ENCODE measurements at places on chromosomes 1 and 21. TPM values are rescaled to one million over a fixed set of nuclear protein-coding genes. Genes with fewer than 3 reads are reported as not detected.

DNA sequence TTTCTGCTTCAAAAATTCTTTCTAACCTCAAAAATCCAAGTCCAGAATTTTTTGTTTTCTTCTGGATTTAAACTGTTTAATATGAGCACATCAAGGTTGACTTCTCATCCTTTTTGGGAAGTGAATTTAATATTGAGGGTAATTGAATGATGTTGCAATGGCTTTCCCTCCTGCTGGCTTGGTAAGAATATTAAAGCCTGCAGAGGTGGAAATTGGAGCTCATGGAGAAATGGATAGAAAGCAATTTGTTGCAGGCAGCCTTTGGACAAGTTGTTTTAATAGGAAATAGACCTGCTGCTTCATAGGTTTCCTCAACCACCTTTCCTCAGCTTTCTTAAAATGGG is 124.7 kb downstream of the SYT2 start:
- no peak for DNase-seq
- H3K27me3 ChIP-seq, result no peaks in the 10 kb centered on the region
- H3K4me1 ChIP-seq, result peaks cover 31% of the 10 kb centered on the region
- H3K27ac ChIP-seq, result no peak overlapping the region
- H3K36me3 ChIP-seq, result peaks cover 17% of the 10 kb centered on the region
- no peak overlapping the region for H3K4me3 ChIP-seq

DNA sequence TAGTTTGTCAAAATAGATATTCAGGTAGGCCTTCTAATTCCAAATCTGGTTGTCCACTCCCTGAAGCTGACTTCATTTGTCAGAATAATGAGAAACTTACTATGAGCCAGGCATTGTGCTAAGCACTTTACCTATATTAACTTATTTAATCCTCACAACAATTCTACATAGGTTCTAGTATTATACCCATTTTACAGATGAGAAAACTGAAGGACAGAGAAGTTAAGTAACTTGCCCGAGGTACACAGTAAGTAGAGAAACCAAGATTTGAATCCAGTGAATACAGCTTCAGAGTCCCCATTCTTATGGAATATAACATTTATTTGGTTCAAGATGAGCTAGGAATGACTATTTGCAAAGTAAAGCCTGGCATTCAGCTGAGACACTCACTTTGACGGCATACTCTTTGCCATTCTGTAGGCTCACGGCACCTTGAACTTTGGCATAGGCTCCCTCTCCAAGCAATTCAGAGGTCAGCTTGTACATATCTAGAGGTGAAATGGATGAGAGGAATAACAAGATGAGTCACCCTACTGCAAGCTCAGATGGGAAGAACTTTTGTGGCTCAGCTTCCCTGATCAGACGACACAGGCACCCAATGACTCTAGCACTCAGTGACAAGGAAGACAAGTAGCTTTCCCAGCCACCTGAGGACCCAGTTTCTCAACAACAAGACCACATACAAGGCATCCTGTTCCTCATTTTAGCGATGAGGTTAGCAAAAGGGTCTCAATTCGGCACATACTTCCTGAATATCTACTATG is 23.7 kb downstream of the MKNK1 start:
- peaks cover 14% of the 10 kb centered on the region for H3K4me1 ChIP-seq
- H3K36me3 ChIP-seq, result peaks cover 21% of the 10 kb centered on the region
- no peak overlapping the region for H3K27ac ChIP-seq
- no peak for DNase-seq

GRCh38 chr1:955474-955873 is 3.6 kb downstream of the NOC2L start:
- no peak overlapping the region for H3K4me3 ChIP-seq
- no peak for DNase-seq

DNA sequence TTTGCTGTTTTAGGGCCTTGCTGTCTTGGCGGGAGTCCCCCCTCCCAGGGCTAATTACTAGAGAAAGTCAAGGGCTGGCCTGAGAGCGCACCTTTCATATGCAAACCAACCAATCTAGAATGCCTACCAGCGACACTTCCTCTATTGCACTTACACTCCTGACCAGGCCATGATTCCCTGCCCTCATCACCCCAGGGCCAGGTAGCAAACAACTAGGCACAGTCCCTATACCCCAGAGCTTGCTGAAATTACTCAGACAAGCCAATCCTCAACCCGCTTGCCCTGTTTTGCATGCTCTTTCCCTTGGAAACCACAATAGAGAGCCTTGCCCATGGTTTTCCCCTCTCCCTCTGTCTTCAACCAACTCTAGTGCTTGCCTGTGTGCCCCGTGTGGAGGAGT is 70.3 kb downstream of the URB2 start:
- peaks cover 22% of the 10 kb centered on the region for H3K27me3 ChIP-seq
- no peak overlapping the region for H3K4me3 ChIP-seq
- peaks cover 2% of the 10 kb centered on the region for H3K4me1 ChIP-seq
- H3K27ac ChIP-seq, result no peak overlapping the region
- DNase-seq, result no peak

GRCh38 chr1:241773991-241774390 is 74.0 kb upstream of the EXO1 start:
- no peaks in the 10 kb centered on the region for H3K36me3 ChIP-seq
- no peaks in the 10 kb centered on the region for H3K4me1 ChIP-seq
- no peak overlapping the region for H3K4me3 ChIP-seq
- no peaks in the 10 kb centered on the region for H3K27me3 ChIP-seq

DNA sequence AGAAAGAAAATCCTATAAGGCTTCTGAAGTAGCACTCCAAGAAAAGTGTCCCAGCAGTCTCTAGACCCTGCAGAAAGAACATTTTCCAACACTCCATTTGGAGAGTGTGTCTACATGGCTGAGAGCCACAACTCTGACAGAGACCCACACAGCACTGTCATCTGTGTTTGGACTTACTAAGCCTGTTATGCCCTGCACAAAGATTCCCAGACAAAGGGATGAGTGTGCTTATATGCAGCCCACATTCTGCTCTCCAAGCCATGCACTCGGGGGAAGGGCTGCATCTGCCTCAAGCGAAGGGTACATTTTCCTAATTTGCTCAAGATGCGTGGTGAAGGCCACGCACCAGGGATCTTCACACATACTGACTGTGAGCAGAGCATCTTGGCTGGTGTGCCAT is 24.4 kb upstream of the SLAMF6 start:
- DNase-seq, result no peak
- H3K36me3 ChIP-seq, result peaks cover 3% of the 10 kb centered on the region
- H3K4me3 ChIP-seq, result no peak overlapping the region
- H3K27ac ChIP-seq, result no peak overlapping the region
- no peaks in the 10 kb centered on the region for H3K27me3 ChIP-seq

GRCh38 chr1:11245904-11246719 is 16.2 kb downstream of the MTOR start:
- H3K4me3 ChIP-seq, result no peak overlapping the region
- H3K4me1 ChIP-seq, result no peaks in the 10 kb centered on the region
- H3K27me3 ChIP-seq, result no peaks in the 10 kb centered on the region
- H3K27ac ChIP-seq, result no peak overlapping the region

The USH2A gene
- 0.55 TPM for total RNA-seq

The DYNLT5 gene
- total RNA-seq, result not detected

The EPHA8 gene
- 0.24 TPM for total RNA-seq

The KLHDC9 gene
- total RNA-seq, result 14.7 TPM
